ENCODE measurements at places on chromosomes 6 and 20.

GRCh38 chr6:139538366-139538765 lies 163.9 kb upstream of the CITED2 start:
- no peak for DNase-seq

DNA sequence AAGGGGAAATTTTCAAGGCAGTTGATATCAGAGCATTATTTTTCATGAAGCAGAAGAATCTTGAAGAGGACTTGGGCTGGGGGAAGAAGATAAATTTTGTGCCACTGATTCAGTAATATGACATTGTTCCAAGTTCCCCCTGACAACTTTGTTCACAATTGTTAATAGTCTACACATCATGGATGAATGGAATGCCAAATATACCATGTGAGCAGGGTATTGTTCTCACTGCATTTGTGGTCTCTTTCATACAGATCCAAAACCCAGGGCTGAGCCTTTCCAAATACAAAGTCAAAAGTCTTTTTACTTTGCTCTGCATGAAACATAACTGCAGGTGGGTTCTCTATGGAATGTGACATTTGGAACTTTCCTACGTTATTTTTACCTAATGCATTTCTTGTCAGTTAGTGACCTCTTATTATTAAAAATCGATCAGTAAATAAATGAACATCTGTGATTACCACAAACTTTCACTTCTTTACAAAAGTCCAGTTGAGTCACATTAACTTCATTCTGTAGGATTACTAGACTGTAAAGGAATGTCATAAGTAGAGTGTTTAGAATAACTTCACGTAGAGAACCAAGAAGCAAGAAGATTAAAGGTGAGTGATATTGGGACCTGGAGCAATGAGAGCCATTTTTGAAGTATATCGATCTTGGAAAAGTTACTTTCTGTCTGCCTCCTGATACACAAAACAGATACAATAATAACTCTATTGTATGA lies 100.9 kb downstream of the RCAN2 start:
- no peak for DNase-seq

DNA sequence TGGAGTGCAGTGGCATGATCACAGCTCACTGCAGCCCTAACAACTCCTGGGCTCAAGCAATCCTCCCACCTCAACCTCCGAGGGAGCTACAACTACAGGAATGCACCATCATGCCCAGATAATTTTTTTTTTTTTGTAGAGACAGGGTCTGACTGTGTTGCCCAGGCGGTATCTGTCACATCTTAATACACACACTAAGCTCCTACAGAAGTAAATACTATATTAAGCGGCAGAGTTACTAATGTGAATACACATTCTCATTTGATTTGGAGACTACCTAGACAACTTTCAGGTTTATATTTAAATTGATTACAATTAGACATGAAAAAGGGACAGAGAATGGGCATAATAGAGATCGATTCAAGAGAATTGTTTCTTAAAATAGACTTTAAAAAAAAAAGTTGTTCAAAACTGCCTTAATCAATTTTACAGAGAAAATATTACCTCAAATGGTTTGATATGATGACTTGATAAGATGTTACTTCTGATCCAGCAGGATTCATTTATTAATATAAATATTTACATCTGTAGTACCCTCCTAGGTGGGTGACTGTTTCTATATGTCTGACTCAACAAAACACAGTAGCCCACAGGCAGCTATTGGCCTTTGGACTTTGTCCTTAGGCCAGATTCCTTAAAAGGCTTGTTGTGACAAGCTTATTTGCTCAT lies 7.1 kb upstream of the LOC128125822 start:
- no peak for DNase-seq

DNA sequence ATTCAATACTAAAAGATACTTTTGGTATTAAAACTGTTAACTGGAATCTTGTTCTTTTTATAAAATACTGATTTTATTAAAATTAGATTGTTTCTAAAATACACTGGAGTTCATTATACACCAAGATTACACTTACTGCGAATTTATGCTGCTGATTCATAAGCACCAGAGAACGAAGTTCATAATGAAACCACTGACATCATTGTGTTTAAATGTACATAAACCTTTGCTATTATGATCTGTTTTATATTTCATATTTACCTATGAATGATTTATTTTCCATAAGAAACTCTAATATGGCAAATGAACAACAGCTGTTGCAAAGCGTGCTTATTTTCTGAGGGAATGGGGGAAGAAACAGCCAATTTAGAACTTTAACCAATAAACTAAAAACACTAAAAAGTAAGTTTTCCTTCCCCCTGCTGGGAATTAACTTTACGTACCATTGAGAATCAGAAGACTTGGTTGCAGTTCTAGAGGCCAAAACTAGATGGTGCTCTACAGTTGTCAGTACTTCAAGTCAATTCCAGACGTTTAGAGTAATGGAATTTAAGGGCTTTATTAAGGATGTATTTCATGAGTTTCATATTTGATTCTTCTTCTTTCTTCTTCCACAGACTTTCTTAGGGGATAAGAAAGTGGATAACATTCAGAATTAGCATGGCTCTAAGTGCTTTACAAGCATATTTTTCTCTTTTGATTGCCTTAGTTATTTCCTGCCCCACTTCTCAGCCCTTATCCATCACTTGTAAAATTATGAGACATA lies 30.8 kb upstream of the COL19A1 start:
- no peak for DNase-seq

DNA sequence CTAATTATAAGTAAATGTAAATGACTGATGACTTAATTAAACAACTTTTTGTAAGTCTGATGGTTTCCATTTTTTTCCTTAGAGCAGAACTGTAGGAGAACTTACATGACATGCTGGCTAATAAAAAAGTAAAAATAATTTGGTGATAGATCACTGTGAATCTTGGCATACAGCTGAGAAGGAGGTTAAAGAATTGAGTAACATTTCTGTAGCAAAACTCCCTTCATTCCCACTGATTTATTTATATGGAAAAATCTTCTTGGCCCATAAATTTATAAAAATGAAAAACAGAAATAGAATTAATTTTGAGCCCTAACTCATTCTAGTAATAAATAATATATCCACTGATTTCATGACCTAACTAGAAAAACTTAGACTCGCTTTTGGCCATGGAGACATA lies 48.1 kb downstream of the SLC22A3 start:
- no peak for DNase-seq
